Activated CD4-positive, alpha-beta T cell treated with anti-CD3 and anti-CD28 coated beads, Interleukin-2, amount 50 U/mL, for 48 hours (primary cell): ENCODE measurements at places on chromosomes 5 and 9.

DNA sequence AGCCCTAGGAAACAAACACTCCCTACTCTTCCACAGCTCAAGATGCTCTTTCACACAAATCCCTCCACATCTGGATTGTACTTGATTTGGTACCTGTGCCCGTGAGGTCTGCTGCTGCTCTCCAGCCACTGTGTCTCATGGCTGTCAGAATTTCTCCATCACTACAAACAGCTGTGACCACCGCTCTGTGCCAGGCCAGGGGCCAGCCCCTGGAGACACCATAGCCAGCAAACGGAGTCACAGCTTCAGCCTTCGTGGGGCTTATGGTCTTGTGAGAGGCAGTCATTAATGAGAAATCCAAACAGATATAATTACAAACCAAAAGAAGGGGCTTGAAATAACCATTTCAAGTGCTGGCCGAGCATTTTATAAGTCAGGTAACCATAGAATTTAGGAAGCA lies 43.6 kb downstream of the ADAM19 start:
- DNase-seq, result no peak

GRCh38 chr9:135769489-135770202 lies 67.7 kb downstream of the KCNT1 start:
- no peak for DNase-seq

DNA sequence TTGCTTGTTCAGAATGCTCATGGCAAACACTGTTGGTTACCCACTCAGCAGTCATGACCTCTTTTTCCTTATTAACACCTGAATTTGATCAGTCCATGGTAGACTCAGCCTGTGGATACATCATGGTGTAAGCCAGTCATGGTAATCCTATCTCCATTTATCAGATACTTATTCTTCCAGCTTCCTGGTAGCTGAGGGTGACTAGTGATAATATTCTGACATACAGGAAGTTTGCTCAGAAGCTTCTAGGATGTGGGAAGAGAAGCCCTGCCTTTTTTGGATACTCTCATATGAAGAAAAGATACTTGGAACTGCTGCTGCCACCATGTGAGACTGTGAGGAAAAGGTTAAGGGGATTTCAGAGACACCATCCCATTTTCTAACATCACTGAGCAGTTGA lies 7.3 kb downstream of the GDA start:
- no peak for DNase-seq

GRCh38 chr9:82558855-82559630 lies 503.9 kb downstream of the RASEF start:
- DNase-seq, result no peak
